ENCODE measurements at places on chromosomes 4 and X.

DNA sequence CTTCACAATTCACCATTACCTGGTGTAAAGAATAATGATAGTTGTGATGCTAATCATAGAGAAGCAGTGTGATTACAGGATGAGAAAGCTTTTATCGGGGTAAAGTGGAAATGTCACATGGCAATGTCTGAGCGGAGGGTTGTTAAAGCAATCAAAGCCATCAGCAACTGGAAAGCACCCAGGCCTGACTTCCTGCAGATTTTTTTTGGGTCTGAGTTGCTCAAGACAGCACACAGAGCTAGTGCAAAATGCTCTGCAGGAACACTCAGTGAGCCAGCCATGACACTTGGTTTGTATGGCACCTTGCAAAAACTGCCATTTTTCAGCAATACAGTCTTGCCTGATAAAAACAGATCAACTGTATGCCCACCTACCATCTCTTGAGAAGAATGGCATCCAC is 152.9 kb downstream of the COL4A6 start:
- no peak for DNase-seq

DNA sequence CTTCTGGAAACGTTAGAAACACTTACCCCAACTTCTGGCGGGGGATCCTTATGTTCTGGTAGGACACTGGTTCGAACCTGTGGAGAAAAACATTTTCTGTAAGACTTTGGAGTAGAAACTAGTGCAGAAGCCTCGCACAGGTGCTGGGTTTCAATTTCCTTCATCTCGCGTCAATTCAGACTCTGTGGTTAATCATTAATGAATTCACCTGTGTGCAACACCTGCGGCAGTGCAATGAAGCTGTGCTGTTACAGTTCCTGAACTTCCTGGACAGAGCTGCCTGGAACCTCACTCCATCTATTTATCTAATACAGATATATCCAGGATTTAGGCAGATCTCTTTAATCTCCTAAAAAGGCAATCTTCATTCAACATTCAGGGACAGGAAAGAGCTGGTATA is 531.4 kb downstream of the INPP4B start:
- no peak for DNase-seq

GRCh38 chrX:20347481-20347880 is 80.8 kb upstream of the RPS6KA3 start:
- DNase-seq: no peak

DNA sequence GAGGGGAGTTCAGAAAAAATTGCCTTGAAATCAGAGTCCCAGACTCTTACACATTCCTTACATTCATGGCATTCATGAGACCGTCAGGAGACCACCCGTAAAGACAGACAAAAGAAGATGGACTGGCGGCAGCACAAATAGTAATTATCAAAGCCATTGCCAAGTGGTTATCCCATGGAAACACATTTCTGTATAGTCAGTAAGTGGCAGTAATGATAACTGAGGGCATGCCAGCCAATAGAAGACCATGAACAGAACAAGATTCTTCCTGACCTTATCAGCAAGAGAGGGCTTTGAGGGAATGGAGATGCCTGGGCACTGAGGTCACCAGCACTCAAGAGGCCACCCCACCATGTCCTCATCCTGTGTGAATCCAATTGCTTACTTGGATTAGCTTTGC is 121.7 kb upstream of the HCCS start:
- no peak for DNase-seq

DNA sequence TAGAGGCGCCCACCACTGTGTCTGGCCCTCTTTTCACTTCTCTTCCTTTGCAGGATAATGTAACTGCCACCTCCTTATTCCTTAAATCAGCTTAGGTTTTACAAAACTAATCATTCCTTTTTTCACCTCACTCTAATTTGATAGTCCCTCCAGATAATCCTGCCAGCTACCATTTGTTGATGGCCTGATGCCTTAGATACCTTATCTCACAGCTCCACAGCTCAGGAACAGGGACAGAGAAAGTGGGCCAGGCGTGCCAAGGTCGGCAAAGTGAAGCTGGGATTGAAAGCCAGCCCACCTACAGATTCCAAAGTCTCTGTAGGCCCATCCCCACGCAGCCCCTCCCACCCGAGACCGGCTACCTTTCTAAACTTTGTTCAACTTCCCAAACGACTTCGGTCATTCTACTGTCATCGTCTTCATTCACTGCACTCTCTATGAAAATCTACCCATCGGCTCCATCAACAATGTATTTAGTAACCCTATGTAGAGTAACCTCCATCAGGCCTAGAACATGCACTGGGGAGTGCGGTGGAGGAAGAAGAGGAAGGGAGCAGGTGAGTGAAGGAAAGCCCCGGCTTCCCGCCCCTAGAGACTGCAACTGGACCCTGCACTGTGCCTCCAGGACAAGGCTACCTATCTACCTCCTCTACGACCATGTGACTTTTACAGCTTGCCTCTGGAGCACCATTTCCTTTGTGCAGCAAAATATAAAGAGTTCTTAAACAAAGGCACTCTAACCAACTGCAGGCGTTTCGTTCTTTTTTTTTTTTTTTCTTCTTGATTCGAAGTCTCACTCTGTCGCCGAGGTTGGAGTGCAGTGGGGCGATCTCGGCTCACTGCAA is 1.5 kb downstream of the CASP6 start:
- DNase-seq: peak; percentile 25

DNA sequence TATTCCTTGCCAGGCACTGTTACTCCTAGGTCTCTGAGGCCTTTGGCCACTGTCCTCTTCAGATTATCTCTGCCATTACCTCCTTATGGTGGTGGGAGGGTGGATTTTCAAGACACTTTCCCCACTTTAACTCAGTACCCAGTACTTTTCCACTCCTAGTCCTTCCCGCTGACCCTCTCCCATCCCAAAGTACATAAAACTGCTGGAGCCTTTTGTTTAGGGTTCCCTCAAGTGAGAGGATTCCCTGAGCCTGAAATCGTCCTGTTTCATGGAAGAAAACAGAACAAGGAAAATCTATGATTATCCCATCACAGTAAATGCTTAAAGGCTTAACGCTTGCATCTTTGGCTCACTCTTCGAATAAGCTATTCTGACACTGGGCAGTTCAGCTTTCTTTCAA is 1742.5 kb upstream of the ADGRL3 start:
- DNase-seq: no peak

DNA sequence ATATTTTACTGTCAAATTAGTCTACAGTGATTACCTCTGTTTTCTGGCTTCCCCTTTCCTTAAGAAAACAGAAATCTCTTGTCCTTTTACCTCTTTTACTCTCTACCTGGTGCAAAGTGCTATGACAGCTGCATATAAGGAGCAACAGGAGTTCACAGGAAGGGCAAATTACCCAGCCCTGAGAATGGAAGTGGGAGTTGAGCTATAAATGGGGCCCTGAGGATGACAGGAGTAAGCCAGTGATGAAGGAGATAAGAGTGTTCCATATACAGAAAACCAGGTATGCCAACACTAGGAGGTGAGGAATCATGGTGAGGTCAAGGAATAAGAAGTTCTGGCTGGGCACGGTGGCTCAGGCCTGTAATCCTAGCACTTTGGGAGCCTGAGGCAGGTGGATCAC is 4.5 kb upstream of the HSD17B13 start:
- no peak for DNase-seq

DNA sequence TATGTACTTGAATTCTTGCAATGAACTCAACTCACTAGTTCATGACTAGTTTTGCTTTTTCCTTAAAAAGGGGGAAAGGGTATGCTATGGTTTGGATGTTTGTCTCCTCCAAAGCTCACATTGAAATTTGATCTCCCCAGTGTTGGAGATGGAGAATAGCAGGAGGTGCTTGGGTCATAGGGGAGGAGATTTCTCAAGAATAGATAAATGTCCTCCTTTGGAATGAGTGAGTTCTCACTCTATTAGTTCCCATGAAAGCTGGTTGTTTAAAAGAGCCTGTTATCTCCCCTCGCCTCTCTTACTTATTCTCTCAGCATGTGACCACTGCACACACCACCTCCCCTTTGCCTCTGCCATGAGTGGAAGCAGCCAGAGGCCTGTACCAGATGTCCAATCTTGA is 109.4 kb upstream of the INTU start:
- no peak for DNase-seq

DNA sequence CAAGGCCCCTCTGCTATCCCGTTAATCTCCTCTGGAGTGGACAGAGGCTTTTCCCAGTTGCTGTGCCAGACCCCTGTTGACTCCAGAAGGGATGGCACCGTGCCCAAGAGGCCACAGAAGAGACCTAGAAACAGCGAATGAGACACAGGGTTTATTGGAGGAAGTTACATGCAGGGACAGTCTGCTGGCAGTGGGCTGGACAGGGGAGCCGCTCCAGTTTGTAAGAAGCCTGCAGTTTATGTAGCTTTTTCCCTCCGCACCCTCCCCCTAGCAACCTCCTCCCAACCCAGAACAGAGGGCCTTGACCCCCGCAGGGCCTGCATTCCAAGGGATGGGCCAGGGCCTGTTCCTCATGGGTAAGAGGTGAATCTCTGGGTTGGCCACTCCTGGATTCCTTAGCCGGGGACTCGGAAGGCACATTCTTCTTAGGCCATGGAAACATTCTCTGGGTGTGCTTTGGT is 216.8 kb upstream of the PSAPL1 start:
- DNase-seq: no peak

GRCh38 chrX:72526534-72527508 is 45.8 kb downstream of the HDAC8 start:
- no peak for DNase-seq

DNA sequence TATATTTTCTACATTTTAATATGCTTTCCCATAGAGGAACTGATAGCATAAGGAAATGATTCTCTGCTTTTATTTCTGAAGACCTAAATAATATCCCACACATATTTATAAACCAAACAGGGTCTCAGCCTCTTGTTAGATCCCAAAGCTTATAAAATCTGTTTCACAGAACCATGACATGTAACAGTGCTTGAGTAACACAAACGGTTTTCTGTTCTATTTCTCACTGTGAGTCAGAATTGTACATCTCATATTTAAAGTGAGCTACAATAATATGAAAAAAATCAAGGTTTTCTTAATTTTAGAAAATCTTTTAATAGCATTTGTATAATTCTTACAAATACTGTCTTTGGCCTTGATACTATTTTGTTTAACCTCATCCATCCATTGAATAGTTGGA is 51.2 kb downstream of the NR3C2 start:
- DNase-seq: no peak

- no peak for DNase-seq
These were observed 1835.8 kb upstream of the TENM3 start for GRCh38 chr4:180407275-180407885.

DNA sequence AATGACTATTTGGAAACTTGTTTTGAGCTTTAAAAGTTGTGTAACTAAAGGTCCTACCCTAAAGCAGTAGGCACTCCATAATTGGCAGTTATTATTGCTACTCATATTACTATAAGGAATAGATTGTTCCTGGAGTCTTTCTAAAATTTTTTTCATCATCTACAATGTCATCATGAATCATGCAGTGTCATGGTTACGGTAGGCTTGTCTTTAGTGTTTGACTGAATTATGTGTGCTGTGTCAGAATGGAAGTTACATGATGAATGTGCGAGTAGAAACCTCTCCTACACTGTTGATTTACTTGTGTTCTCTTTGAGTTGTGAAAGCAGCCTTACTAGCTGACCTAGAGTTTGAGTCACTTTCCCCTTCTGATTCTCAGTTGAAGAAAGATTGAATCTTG is 1099.9 kb downstream of the RAPGEF2 start:
- no peak for DNase-seq

DNA sequence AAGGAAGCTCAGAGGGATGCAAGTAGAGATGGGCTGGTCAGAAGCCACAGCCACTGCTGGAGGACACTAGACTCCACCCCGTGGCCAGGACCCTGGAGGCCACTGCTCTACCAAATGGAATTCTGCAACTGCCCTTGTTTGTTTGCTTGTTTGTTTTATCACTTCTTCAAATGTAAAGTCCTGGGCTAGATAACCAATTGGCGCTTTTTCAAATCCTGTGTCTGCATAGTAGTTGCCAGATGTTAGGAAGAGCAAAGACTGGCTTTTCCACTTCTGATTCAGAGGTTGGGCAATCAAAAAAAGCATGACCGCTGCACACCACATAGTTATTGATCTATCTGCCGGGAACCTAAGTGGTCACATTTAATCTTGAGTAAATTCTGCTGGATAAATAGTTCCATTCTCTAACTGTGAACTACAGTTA is 255.2 kb upstream of the SFRP2 start:
- no peak for DNase-seq

DNA sequence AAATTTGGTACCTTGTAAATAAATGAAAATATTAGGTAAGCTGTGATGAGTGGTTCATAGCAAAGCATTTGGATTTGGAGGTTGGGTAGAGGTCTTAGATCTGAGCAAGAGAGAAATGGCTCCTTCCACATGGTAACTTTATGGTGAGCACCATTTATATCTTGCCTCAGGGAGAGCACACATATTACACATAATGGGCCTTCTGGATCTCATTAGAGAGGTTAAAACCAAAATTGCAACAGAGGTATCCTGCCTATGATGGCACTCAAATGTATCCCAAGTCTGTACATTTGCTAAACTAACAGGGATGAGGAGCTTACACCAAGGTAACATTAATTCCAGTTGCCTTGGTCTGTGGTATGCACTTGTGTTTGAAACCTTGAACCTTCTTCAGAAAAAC is 87.1 kb upstream of the PUDP start:
- no peak for DNase-seq

GRCh38 chrX:137575596-137576255 is 9.8 kb downstream of the ZIC3 start:
- no peak for DNase-seq

GRCh38 chrX:150362599-150363481 is at the start of gene MAMLD1:
MAMLD1 (plus strand) TSS chrX:150363317; CDS start chrX:150445517, 82,200 bp downstream.
- DNase-seq: no peak

- DNase-seq: no peak
These were observed 12.4 kb upstream of the NKX1-1 start for GRCh38 chr4:1418494-1419285.

- DNase-seq: no peak
These were observed 102.5 kb downstream of the ZNF518B start for GRCh38 chr4:10354746-10355145.

DNA sequence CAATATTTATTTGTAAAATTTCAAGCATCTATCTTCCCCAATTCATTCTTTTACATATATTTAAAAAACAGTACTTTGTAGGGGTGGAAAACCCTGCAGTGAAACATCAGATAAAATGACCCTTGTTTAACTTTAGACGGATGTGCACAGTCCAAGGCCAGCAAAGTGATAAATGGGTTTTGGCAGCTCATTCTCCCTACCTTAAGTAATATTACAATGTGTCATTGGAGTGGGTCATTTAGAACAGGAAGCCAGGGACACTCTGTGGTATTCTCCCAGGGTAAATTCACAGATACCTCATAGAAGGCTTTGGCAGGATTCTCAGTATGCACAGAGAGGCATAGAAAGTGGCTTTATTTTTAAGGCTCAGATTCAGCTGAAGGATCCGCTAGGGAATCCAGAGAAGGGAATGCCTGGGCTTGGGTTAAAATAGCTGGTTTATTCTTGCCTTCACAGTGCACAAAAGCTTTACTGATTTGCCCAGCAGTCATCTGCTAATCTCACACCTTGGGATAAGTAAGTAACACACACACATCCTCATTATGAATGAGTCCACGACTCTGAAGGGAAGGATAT is 206.7 kb downstream of the RASL11B start:
- no peak for DNase-seq

DNA sequence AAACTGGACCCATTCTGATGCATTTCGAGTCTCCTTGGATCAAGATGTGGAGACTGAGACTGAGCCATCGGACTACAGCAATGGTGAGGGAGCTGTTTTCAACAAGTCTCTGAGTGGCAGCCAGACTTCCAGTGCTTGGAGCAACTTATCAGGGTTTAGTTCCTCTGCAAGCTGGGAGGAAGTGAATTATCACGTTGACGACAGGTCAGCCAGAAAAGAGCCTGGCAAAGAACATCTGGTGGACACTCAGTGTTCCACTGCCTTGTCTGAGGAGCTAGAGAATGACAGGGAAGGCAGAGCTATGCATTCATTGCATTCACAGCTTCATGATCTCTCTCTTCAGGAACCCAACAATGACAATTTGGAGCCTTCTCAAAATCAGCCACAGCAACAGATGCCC is 84.8 kb downstream of the NEUROG2 start:
- no peak for DNase-seq

All from GM20000 (cell line).